ENCODE measurements at places on chromosomes 4 and X.
A peak's percentile ranks its signal among the peaks of the same experiment; 100 is the strongest.

GRCh38 chr4:128322986-128323385 lies 35.4 kb upstream of the PGRMC2 start:
- H3K27me3 ChIP-seq, result no peaks in the 10 kb centered on the region
- H3K36me3 ChIP-seq, result no peaks in the 10 kb centered on the region
- DNase-seq, result no peak
- H3K27ac ChIP-seq, result no peak overlapping the region

- no peak overlapping the region for H3K27ac ChIP-seq
- H3K36me3 ChIP-seq, result no peaks in the 10 kb centered on the region
- no peaks in the 10 kb centered on the region for H3K27me3 ChIP-seq
- no peaks in the 10 kb centered on the region for H3K4me1 ChIP-seq
Measured at GRCh38 chr4:57109411-57109846, 756 bp downstream of the IGFBP7 start.

DNA sequence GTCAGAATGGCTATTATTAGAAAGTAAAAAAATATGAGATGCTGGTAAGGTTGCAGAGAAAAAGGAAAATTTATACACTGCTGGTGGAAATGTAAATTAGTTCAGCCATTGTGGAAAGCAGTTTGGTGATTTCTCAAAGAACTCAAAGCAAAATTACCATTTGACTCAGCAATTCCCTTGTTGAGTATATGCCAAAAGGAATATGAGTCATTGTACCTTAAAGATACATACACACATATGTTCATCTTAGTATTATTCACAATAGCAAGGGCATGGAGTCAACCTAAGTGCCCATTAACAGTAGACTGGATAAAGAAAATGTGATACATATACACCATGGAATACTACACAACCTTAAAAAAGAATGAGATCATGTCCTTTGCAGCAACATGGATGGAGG lies 148.2 kb downstream of the COMMD8 start:
- no peak overlapping the region for H3K27ac ChIP-seq
- peaks cover 7% of the 10 kb centered on the region for H3K4me1 ChIP-seq
- no peaks in the 10 kb centered on the region for H3K36me3 ChIP-seq
- no peak for DNase-seq
- H3K4me3 ChIP-seq, result no peak overlapping the region

DNA sequence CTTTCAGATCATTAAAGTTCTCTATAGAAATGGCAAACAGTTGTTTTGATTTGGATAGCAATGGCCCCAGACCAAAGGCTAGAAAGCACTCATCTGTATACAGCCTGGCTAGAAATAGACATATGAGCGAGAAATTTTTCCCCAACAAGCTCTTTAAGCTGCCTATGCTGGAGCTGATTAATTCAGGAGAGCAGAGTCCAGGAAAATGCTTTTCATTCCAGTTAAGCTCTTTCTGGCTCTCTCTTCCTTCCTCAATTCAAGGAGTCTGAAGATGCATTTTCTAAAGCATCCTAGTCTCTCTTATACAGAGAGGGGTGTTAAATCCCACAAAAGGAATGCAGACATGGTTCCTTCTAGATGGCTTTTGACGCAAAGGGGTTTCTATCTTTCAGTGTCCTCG lies 141.7 kb upstream of the RAI2 start:
- H3K27me3 ChIP-seq, result no peaks in the 10 kb centered on the region
- no peak for DNase-seq
- H3K4me3 ChIP-seq, result no peak overlapping the region
- H3K27ac ChIP-seq, result no peak overlapping the region

- no peak overlapping the region for H3K27ac ChIP-seq
- no peaks in the 10 kb centered on the region for H3K27me3 ChIP-seq
- DNase-seq, result no peak
- H3K4me3 ChIP-seq, result no peak overlapping the region
- no peaks in the 10 kb centered on the region for H3K36me3 ChIP-seq
Measured at GRCh38 chrX:56228914-56229313, 3.2 kb upstream of the KLF8 start.

- no peak overlapping the region for H3K27ac ChIP-seq
- no peaks in the 10 kb centered on the region for H3K27me3 ChIP-seq
- no peak overlapping the region for H3K4me3 ChIP-seq
- DNase-seq, result no peak
- no peaks in the 10 kb centered on the region for H3K36me3 ChIP-seq
Measured at GRCh38 chr4:3827616-3828492, 61.7 kb downstream of the ADRA2C start.

GRCh38 chr4:67587156-67587555 lies 28.6 kb downstream of the STAP1 start:
- no peak overlapping the region for H3K4me3 ChIP-seq
- no peak overlapping the region for H3K27ac ChIP-seq
- no peaks in the 10 kb centered on the region for H3K27me3 ChIP-seq
- H3K4me1 ChIP-seq, result no peaks in the 10 kb centered on the region

DNA sequence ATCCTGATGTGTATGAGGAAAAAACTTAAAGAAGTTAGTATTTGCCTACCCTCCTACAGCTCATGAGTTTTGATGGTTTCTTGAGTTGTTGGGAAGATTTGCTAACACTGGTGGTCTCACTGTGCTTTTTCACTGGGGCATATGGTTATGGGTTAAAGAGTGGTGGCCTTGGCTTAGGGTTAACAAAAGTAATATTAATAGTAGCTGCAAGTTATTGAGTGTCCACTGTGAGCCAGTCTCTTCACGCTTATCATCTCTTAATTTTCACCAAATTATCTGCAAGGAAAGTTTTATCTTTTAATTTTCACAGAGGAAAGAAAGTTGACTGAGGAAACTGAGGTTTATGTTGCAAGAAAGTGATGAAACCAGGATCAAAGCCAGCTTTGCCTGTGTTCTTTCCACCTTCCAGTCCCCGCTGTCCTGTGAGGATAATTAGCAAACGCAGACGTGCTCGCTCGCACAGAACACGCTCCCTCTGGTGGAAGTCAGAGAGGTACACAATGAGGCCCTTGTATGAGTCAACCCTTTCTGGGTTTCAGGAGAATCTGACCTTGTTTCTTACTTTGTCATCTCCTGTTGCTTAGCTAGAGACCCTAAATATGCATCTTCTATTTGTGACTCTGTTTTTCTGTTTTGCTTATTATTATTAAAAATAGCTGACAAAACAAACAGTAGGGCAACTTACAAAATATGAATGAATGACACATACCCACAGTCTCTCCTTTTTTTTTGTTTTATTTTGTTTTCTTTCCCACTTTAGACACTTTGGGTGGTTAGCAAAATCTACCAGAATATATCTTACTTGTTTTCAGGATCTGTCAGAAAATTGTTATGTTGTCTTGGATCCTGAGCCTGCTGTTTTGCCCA lies 94.3 kb downstream of the DDIT4L start:
- H3K4me1 ChIP-seq, result no peaks in the 10 kb centered on the region
- H3K27me3 ChIP-seq, result 0 out of 2 replicates have a peak, but pooled peaks cover 4% of the 10 kb centered on the region
- no peak overlapping the region for H3K27ac ChIP-seq

- H3K36me3 ChIP-seq, result no peaks in the 10 kb centered on the region
- no peaks in the 10 kb centered on the region for H3K27me3 ChIP-seq
- no peak overlapping the region for H3K4me3 ChIP-seq
- no peak overlapping the region for H3K27ac ChIP-seq
- H3K4me1 ChIP-seq, result no peaks in the 10 kb centered on the region
Measured at GRCh38 chrX:72121383-72121782, 10.3 kb downstream of the RTL5 start.

- no peaks in the 10 kb centered on the region for H3K4me1 ChIP-seq
- no peaks in the 10 kb centered on the region for H3K36me3 ChIP-seq
- H3K27ac ChIP-seq, result no peak overlapping the region
- no peak for DNase-seq
- H3K4me3 ChIP-seq, result no peak overlapping the region
Measured at GRCh38 chrX:155841232-155841631, 39.9 kb upstream of the VAMP7 start.

DNA sequence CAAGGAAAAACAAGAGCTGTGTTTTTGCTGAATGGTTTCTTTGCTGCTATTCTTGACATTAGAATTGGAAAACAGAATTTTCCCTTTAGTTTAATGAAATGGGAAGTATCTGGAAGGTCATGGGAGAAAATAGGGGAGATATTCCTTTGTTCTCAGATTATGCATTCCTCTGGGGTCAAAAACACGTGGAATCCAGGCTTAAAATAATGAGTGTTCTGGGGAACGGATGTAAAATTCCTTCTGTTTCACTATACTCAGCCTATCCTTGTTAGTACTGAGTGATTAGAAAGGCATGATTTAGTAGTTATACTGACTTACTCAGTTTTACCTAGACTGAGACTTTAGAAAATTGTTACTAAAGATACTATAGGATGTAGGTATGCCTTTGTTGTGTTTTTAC lies 107.3 kb downstream of the ARHGAP10 start:
- no peak overlapping the region for H3K4me3 ChIP-seq
- no peaks in the 10 kb centered on the region for H3K27me3 ChIP-seq

DNA sequence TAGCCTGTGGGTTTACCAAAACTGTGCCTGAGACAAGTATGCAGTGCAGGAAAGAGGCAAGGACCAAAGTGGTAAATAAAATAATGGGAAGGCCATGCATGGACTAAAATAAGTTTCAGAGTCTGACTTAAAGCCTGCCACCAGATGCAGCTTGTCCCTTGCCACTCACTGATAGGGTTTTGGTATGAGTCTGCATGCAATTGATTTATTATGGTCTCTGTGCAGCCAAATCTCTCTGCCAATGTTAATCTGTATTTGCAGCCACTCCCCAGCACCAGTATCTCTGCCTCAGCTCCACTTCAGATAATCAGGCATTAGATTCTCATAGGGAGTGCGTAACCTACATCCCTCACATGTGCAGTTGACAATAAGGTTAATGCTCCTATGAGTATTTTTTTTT lies 5.5 kb upstream of the FGF2 start:
- H3K27me3 ChIP-seq, result no peaks in the 10 kb centered on the region
- H3K27ac ChIP-seq, result no peak overlapping the region
- H3K4me3 ChIP-seq, result no peak overlapping the region
- H3K4me1 ChIP-seq, result no peaks in the 10 kb centered on the region
- no peaks in the 10 kb centered on the region for H3K36me3 ChIP-seq
- no peak for DNase-seq

DNA sequence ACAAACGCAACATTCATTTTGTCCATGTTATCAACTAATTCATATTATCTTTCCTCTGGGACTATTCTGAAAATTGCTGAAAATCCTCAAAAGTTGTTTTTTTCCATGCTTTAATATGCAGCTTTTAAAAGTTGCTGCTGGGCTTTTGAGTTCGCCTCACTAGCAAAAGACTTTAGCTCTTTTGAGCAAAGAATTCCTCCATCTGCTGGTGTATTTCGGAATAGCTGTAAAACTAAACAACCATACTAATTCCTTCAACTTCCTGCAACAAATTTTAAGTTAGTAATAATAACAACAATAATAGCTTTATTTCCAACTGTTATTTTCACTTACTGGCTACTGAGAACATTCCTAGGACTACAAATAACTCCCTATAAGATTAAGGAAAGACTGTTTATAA lies 124.5 kb upstream of the PLAC1 start:
- peaks cover 3% of the 10 kb centered on the region for H3K36me3 ChIP-seq
- H3K27ac ChIP-seq, result no peak overlapping the region
- H3K4me3 ChIP-seq, result no peak overlapping the region
- no peaks in the 10 kb centered on the region for H3K4me1 ChIP-seq
- H3K27me3 ChIP-seq, result no peaks in the 10 kb centered on the region

- H3K36me3 ChIP-seq, result no peaks in the 10 kb centered on the region
- no peak for DNase-seq
- H3K27ac ChIP-seq, result no peak overlapping the region
- no peaks in the 10 kb centered on the region for H3K27me3 ChIP-seq
- H3K4me3 ChIP-seq, result no peak overlapping the region
Measured at GRCh38 chrX:27309406-27309805, 153.7 kb downstream of the PPP4R3C start.

DNA sequence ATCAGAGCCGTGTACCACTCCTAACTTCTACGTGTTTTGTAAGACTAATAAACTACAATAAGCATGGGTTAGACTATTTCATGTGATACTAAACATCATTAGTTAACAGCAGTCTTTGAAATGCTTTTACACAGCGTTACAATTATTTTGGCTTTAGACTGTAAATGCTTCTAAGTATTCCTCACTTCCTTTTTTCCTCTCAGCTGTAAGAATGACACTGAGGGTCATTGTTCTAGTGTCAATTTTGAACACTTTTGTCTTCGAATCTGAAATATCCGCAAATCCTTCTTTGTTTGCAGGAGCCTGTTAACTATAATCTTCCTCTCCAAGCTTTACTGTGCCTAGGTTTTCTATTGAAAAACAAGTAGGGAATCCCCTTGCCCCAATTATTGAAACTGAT lies 1.5 kb downstream of the ABCE1 start:
- peak; percentile 72 for DNase-seq
- H3K4me3 ChIP-seq, result peak overlapping the region; percentile 85
- no peaks in the 10 kb centered on the region for H3K27me3 ChIP-seq

GRCh38 chrX:135340831-135341230 lies 31.6 kb downstream of the ETDC start:
- no peak for DNase-seq
- H3K4me1 ChIP-seq, result peaks cover 24% of the 10 kb centered on the region
- no peaks in the 10 kb centered on the region for H3K36me3 ChIP-seq
- H3K27me3 ChIP-seq, result no peaks in the 10 kb centered on the region
- H3K27ac ChIP-seq, result no peak overlapping the region

GRCh38 chr4:47882228-47882627 lies 32.2 kb downstream of the NFXL1 start:
- no peak overlapping the region for H3K27ac ChIP-seq
- H3K4me1 ChIP-seq, result no peaks in the 10 kb centered on the region
- no peaks in the 10 kb centered on the region for H3K27me3 ChIP-seq
- no peak for DNase-seq
